Foreskin keratinocyte (primary cell): ENCODE measurements at places on chromosomes 1 and 21. TPM values are rescaled to one million over a fixed set of nuclear protein-coding genes. Genes with fewer than 3 reads are reported as not detected.

HHAT gene
- total RNA-seq: 4.2 and 4.7 TPM in 2 replicates

BACE2 gene
- total RNA-seq: 84.0 and 87.7 TPM in 2 replicates

DNASE2B gene
- not detected in 2 replicates for total RNA-seq

PDE9A gene
- total RNA-seq: 0.11 and 0.14 TPM in 2 replicates

KIRREL1 gene
- 73.1 and 81.4 TPM in 2 replicates for total RNA-seq
